H7 (cell line): ENCODE measurements at places on chromosomes 3 and 15.
A peak's percentile ranks its signal among the peaks of the same experiment; 100 is the strongest.

DNA sequence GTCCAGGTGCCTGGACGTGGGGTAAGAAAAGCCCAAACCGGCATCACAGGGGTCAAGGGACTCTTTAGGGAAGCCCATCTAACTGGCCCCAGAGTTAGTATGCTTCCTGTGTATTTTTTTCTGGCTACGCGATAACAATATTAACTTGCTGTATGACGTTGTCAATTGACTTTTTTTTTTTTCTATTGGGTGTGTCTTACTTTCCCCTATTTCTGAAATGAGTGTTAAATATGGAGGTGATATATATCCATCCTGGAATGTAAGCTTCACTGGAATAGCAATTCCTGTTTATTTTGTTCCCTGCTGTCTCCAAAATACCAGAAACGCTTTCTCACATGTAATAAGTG, 598 bp upstream of the GMNC start:
- DNase-seq = no peak

GRCh38 chr3:107822308-107822707, 268.5 kb downstream of the CD47 start:
- no peak for DNase-seq

- peak; percentile 40 for DNase-seq
Observed at GRCh38 chr15:91142106-91142744, 42.2 kb downstream of the SV2B start.

DNA sequence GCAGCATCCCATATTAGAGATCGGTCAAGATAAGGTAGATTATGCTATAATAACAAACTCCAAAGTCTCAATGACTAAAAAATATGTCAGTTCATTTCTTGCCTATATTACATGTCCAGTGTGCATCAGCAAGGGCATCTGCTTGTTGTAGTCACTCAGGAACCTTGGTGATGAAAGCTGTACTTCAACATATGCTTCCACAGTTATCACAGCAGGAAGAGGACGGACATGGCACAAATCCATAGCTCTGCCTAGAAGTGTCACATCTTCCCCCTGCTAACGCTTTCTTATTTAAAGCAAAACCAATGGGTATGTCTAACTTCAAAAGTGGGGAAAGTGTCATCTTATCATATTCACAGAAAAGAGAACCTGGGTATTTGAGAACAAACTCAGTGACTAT, 20.0 kb upstream of the PIAS1 start:
- DNase-seq = no peak

- no peak for DNase-seq
Observed at GRCh38 chr15:50993598-50993997, 85.1 kb downstream of the AP4E1 start.

- DNase-seq = no peak
Observed at GRCh38 chr15:45521596-45522327, 793 bp downstream of the SLC30A4 start.

- DNase-seq = no peak
Observed at GRCh38 chr3:174425422-174425821, 433.7 kb upstream of the NAALADL2 start.
